ENCODE measurements at places on chromosomes 6 and 20.

- no peak for DNase-seq
These were observed 8.9 kb downstream of the TGIF2 start for GRCh38 chr20:36582322-36582721.

- DNase-seq: no peak
These were observed 450.1 kb downstream of the GJA1 start for GRCh38 chr6:121885399-121886152.

GRCh38 chr6:137882225-137882961 is 15.3 kb downstream of the TNFAIP3 start:
- no peak for DNase-seq

DNA sequence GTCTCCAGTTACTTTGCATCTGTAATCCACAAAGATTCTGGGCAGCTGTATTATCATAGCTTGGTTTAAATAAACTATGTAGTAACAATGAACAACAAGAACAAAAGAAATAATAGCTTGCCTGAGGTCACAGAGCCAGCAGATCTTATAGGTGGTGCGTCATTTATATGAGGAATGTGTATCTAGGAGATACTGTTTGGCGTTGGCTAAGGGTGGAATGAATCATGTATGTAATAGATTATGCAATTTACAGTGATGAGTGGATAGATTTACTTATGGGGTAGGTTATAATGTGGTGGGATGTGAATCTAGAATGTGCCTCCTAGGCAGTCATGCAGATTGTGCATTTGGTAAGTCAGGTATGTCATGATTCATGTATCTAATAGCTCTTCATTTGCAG is 42.8 kb downstream of the HNF4A start:
- no peak for DNase-seq

- DNase-seq: peak; percentile 84
These were observed 110.7 kb upstream of the PHACTR1 start for GRCh38 chr6:12605888-12606345.

GRCh38 chr6:44779130-44779826 is 391.8 kb downstream of the CDC5L start:
- DNase-seq: peak; percentile 9

DNA sequence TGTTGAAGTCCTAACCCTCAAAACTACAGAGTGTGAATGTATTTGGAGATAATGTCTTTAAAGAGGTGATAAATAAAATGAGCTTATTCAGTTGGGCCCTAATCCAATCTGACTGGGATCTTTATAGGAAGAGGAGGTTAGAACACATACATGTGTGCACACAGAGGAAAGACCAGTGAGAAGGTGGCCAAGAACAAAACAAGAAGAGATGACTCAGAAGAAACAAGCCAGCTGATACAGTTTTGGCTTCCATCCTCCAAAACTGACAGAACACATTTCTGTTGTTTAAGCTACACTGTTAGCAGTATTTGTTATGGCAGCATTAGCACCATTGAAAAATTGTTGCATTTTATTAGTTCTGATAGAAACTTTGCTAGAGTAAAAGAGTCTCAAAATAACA is 609.3 kb upstream of the IMPG1 start:
- DNase-seq: no peak

DNA sequence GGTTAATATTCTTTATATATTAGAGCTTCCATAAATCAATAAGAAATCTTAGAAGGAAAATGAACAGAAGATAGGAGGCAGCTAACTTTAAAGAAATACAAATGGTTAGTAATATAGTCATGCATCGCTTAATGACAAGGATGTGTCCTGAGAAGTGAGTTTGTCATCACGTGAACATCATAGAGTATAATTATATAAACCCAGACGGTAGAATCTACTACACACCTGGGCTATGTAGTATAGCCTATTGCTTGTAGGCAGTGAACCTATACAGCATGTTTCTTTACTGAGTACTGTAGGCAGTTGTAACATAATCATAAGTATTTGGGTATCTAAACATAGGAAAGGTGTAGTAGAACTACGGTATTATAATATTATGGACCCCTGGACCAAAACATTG is 14.3 kb downstream of the TBPL1 start:
- no peak for DNase-seq

DNA sequence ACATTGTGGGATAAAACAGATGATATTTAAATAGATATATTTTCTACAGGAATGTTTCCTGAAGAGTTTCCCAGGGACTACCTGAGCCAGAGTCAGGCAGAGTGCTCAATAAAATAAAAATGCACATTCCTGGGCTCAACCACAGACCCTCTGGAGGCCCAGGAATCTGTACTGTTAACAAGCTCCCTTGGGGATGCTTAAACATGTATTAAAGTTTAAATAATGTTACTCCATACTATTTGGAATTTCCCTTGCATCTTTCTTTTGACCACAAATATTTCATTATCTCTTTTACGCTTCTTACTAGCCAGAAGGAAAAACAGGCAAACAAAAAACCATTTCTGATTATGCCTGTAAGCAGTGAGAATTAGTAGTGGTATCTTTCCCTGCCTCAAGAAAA is 42.3 kb downstream of the GPR63 start:
- no peak for DNase-seq

DNA sequence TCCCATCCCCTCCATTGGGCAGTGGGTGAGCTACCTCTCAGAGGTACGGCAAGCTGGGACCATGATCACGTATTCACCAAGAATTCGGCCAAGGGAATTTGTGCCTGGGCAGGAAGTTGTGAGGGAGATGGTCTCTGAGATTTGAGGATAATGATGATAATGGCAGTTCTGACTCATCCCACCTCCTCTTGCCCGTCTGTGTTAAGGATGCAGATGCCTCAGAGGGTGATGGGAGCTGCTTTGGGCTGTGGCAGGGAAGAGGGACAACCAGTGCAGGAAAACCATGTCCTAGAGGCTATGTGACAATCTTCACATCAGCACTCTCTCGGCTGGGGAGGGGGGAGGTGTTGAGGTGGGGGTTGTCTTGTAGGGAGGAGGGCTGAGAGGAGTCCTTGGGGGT is 4.3 kb downstream of the TGM6 start:
- no peak for DNase-seq

- DNase-seq: no peak
These were observed 113.0 kb downstream of the MTFR2 start for GRCh38 chr6:136137008-136137692.

GRCh38 chr6:151391471-151392413 is at the start of gene ZBTB2:
TSS of gene ZBTB2 (minus strand) at chr6:151391559. CDS start at chr6:151373637, 17,922 bp downstream.
- DNase-seq: peak; percentile 91

- DNase-seq: no peak
These were observed 70.8 kb downstream of the EYA4 start for GRCh38 chr6:133312006-133312405.

DNA sequence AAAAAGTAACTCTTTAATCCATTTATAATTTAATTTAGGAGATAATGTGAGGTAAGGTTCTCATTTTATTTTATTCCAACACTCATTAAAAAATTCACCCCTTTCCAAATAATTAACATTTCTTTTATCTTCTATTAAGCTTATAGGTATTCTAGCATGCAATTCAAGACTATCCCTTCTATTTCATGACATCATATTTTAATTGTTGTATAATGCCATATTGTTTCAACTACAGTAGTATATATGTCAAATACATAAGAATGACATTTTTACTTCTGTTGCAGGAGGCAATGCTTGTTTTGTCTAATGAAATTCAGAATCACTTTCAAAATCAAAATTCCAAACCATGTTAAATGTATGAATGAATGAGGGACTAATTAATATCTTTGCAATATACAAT is 76.2 kb downstream of the MAFB start:
- DNase-seq: no peak

DNA sequence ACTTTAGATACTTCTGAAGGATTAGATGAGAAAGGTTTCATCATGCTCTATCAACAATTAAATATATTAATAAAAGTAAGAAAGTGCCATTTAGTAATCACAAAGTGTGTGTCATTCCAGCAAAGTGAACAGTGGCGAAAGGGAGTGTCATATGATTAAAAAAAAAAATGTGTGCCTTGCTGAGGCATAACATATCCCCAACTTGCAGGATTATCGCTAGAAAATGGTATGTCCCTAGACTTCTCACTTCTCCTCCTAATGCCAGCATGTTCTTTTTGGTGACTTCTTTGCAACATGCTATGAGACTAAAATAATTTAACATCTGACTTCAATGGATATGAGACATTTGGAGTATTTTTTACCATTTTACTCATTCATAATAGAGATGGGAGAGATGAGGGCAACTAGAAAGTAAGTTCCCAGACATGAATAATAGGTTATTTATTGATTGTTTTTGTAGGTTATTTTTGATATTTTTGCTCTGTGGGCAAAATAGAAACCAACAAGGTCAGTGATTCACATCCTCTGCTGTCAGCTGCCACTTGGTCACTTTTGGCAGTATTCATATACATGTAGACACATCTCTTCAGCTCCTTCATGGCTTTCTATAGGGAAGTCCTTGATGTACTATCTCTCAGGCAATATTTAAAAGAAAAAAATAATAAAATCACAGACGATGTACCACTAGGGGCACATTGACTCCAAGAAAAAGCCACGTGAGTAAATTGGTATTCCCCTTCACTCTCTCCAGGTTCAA is 370.1 kb downstream of the BMP2 start:
- peak; percentile 16 for DNase-seq

DNA sequence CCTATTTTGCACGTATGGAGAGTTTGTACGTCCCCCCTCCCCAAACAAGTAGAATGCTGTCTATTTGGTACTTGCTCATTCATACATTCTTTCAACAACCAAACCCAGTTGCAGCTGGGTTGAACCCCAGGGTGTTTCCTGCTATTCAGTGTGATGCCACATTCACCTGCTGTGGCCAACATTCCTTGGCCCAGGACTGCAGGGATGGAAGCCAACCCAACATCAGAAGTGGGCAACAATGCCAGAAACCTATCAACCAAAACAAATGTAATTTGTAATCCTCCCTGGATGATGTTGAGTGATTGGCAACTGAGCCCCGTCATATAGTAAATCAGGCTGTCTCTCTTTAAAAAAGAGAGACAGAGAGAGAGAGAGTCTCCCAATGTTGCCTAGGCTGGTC is 8.9 kb downstream of the NT5E start:
- no peak for DNase-seq

GRCh38 chr20:25054995-25055629 is 2.8 kb downstream of the ACSS1 start:
- DNase-seq: peak; percentile 54

- no peak for DNase-seq
These were observed 52.1 kb downstream of the TRAF3IP2 start for GRCh38 chr6:111553580-111553979.

- DNase-seq: no peak
These were observed 34.9 kb upstream of the AKIRIN2 start for GRCh38 chr6:87736809-87737540.

- DNase-seq: no peak
These were observed 179.1 kb downstream of the SYNDIG1 start for GRCh38 chr20:24648481-24648880.

DNA sequence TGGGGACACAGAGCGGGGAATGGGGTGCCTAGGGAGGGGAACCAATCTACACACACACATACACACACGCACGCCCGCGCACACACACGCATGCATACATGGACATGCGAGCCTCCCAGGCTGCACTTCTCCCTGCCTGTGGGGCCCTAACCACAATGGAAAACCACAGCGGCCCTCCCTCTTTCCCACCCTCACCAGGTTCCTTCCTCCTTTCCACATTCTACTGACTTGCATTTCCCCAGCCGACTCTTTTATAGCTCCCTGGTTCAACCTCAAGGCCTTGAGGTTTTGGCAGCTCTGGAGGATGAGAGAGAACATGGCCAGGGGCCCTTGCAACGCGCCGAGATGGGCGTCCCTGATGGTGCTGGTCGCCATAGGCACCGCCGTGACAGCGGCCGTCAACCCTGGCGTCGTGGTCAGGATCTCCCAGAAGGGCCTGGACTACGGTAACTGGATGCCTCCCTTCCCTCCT is at the start of gene BPI:
TSS of gene BPI (plus strand) at position 249 of the 472 bp plus-strand sequence. CDS start at position 317, 68 bp downstream.
- no peak for DNase-seq

DNA sequence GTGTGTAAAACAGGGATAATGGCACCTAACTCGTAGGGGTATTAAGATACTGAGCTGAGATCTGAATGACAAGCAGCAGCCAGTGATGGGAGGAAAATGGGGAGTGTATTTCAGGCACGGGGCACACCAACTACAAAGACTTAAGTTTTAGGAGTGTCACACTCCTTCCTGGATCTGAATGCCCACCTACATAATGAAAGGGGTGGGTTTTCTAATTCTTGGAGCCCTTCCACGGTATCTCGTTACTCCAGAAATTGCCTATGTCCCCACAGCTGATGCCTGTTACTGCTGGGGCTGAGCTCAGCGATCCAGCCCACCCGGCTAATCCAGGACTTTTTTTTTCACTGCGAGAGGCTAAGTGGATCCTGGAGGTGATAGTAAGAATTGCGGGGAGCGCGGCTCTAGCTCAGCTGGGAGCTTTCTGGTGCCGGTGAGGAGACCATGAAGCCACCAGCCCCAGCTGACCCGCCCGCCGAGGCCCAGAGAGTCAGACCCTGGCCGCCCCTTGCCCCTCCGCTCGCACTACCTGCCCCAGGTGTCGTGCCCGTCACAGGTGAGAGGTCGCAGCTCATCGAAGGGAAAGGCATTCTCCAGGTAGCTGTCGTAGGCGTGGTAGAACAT is 727 bp downstream of the EDEM2 start:
- DNase-seq: peak; percentile 29

GRCh38 chr6:2081155-2082138 is 164.0 kb downstream of the GMDS start:
- no peak for DNase-seq

GRCh38 chr6:14108571-14109410 is 8.8 kb upstream of the CD83 start:
- peak; percentile 88 for DNase-seq

- DNase-seq: no peak
These were observed 7.1 kb downstream of the ELOVL2 start for GRCh38 chr6:11036977-11037430.

DNA sequence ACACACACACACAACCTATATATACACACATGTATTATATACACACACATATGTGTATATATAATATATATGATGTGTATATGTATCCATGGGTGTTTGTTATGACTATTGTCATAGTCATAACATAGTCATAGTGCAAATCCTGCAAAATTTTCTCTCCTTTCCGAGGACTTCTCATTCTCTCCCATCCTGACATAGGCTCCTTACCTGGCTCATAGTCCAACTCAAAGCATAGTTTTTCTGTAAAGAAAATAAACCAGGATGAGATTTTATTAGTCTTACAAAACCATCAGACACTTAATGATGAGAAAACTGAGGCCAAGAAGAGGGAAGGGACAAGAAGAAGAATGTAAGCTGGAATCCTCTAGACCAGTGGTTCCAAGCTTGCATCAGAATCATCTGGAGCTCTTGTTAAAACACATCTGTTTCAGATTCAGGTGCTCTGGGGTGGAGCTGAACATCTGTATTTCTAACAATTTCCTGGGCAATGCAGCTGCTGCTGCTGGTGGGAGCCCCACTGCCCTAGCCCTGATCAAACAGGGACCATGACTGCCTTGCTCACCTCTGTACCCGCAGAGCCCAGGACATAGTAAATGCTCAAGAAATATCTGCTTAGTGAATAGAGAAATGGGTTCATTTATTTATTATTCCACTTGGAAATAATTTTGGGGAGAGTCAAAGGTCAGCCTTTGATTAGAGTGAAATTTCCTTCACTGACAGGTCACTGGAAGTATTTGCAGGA is 5.3 kb downstream of the TRIM10 start:
- DNase-seq: no peak

- DNase-seq: no peak
These were observed 59.9 kb upstream of the MAP7 start for GRCh38 chr6:136609873-136610706.

GRCh38 chr6:1363729-1364572 is 25.4 kb upstream of the FOXF2 start:
- DNase-seq: peak; percentile 24

All from NAMALWA (cell line).